Stimulated activated CD8-positive, alpha-beta memory T cell treated with anti-CD3 and anti-CD28 coated beads, Interleukin-7, amount 100 ng/mL, for 1 hour (primary cell): ENCODE measurements at places on chromosomes 13 and 19.

- DNase-seq, result no peak
Observed at GRCh38 chr19:2722541-2723344, 1.6 kb upstream of the DIRAS1 start.

GRCh38 chr13:60511637-60512036 is 114.6 kb downstream of the TDRD3 start:
- no peak for DNase-seq

DNA sequence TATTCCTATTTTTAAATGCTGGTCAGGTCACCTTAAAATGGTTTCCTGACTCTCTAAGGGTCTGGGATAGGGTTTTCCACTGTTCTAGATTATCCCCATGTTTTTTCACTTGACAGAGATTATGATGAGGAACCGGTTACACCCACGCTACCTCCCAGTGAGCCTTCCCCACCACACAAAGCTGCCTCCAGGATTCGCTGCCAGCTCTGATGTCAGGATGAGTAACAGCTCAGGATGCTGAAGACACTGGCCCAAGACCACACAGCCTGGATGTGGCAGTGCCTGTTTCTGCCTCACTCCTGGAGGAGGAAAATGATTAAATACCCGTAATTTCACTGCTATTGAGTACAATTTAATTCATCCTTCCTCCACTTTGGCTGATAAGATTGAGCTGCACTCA is 22.9 kb downstream of the ZNF114 start:
- DNase-seq, result no peak

DNA sequence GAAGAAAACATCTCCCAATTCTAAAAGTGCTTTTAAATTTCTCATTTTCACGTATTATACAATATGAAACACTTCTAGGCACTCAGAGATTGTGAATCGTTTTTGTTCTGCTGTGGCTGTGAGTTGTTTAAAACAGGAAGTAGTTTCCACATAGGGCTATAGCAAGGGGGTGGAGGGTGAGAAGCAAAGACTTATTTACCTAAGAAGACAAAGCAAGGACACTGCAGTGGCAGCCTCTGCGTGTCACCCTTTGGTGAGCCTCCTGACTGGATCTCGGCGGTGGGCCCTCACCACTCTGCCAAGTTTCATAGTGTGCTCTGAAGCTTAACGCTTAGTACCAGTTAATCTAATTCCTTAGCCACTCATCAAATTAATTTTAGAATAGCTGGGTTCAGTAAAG is 56.8 kb downstream of the TNFSF13B start:
- no peak for DNase-seq

DNA sequence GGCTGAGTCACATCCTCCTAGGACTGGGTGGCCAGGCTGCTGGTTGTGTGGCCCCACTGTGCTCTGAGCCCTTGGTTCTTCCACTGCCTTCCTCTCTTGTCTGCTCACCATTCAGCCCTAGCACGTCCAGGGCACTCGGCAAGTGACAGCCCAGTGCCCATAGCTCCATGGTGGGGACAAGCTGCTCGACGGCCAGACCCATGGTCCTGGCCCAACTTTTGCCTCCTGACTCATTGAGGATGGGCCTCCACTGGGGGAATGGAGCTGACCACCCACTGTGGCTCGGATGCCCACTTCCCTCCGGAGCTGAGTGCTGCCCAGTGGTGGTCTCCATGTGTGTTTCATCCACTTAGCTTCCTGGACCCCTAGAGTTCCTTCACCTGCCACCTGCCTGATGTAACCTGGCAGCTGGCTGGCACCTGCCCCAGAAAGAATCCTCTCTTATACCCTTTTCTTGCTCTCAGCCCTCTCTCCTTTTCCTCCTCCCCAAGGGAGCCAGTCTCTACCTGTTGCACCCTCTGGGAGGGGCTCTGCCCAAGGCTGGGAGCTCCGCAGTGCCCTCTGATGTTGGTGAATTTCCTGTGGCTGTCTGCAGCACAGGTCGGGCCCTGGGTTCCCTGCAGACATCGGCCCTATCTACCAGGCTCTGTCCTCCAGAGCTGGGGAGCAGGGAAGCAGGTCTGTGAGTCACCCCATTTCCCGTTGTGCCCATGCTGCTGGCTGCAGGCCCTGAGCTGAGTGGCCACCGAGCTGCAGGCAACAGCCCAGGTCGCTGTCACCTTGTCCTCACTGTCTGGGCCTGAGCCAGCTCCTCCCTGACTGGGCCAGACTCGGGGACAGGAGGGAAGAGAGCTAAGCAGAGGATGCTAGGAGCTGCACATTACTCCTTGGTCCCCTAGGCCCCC is 7.4 kb downstream of the CHST8 start:
- DNase-seq, result no peak

GRCh38 chr13:105665284-105665683 is 870.2 kb downstream of the EFNB2 start:
- DNase-seq, result no peak

DNA sequence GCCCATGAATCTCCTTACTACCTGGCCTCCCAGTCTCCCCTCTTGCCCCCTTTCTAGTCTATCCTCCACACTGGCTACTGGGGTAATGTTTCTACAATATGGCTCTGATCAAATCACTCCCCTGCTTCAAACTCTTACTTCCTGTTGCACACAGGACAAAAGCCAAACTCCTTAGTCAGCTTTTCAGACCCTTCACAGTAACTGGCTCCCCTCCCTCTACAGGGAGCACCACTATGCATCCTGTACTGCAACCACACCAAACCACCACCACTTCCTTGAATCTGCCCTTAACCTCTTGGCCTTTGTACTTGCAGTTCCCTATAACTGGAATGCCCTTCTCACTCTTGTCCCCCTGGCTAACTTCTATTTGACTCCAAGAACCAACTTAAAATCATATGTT is 32.2 kb downstream of the DEDD2 start:
- DNase-seq, result no peak

GRCh38 chr19:33434886-33435705 is 61.6 kb downstream of the CEBPG start:
- no peak for DNase-seq

- DNase-seq, result no peak
Observed at GRCh38 chr13:44416301-44416700, 42.7 kb downstream of the SERP2 start.

- no peak for DNase-seq
Observed at GRCh38 chr19:15913384-15913783, 15.5 kb upstream of the CYP4F2 start.

- no peak for DNase-seq
Observed at GRCh38 chr19:3183721-3184641, 1.7 kb upstream of the NCLN start.

- no peak for DNase-seq
Observed at GRCh38 chr19:32363175-32363574, 17.8 kb downstream of the ZNF507 start.

GRCh38 chr13:80499536-80500290 is 158.8 kb upstream of the SPRY2 start:
- no peak for DNase-seq
